RPMI8226 (cell line): ENCODE measurements at places on chromosomes 3 and 15.

DNA sequence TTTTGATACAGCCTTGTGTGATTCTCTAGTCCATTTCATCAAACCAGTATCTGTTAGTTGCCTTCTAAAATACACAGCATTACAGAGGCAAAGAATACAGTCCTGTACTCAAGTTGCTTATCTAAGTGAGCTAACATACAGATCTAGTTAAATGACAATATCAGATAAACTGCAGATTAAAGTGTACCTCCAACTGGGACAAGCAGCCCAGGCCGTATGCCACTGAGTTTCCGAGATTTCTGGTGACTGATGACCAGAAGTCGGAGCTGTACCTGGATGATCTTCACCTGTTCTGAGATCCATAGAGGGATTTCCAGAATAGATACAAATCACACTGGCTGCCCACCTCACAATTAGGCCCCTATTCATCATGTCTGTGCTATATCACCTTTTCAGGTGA, 6.3 kb upstream of the TRIM59 start:
- DNase-seq = no peak

DNA sequence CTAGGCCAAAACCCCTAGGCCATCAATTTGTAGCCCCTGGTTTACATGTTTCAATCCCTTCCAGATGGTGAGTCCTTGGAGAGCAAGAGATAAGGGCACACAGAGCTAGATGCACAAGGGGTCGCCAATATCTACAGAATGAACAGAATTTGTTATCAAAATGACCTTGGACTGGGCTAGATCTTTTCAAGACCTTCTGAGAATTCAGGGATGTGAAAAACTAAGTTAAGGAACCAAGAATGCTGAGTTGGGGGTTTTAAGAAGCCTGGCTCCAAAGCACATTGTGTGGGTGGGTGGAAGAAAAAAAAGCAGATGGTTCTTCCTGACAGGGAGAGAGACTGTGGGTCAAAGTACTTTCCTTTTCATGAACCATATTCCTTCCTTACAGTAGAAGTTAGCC, 10.2 kb downstream of the CDCP1 start:
- DNase-seq = peak; percentile 50

DNA sequence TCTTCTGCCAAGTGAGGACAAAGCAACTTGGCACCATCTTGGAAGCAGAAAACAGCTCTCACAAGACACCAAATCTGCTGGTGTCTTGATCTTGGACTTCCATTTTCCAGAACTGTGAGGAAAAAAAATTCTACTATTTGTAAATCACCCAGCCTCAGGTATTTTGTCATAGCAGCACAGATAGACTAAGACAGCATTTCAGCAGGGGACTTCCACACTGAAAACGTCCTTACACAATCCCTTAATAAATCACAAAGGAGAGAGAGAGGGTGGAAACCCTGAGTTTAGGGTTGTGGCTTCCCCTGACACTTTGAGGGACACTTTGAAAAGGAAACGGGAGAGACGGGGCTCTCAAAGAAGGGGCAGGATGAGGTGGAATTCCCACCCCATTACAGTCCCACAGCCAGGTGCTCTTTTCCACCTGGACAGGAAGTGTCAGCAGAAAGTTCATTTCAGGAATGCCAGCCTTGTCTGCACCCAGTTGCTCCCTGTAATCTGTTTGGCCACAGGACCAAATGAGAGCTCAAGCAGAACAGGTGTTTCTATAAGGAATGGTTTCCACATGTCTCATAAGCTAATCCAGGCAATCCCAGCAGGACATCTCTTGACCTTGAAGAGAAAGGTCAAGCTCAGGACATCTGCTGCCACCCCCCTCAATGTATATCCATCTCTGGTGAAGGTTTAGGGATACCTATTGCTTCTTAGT, 51.3 kb downstream of the MYLK start:
- no peak for DNase-seq

- DNase-seq = no peak
These were observed 340.1 kb downstream of the RORA start for GRCh38 chr15:60889006-60889405.

- no peak for DNase-seq
These were observed 11.8 kb downstream of the CACNA1D start for GRCh38 chr3:53506110-53506762.

- DNase-seq = no peak
These were observed 204.0 kb upstream of the WNT5A start for GRCh38 chr3:55691141-55691540.

GRCh38 chr3:129528589-129529100, at the start of gene RHO:
RHO (plus strand) TSS chr3:129528639; CDS start chr3:129528734, 95 bp downstream.
- no peak for DNase-seq

DNA sequence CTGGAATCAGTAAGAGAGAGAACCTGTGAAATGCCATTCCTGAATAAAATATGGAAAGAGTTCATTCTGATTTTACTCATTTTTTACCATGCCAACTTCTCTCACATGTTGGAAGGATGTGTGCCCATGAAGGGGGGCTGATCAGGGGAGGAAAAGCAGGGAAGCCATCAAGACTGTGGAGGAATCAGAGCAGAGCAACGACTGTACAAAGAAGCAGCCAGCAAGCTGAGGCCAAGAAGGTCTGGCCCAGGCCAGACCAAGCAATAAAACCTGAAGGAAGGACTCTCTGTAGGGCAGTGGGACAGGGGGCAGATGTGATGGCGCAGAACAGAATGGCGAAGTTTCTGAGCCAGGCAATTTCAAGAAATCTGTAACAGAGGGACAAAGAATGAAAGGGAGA, 24.0 kb upstream of the ARNT2 start:
- DNase-seq = no peak

GRCh38 chr15:40891810-40892446, 2.3 kb upstream of the VPS18 start:
- peak; percentile 72 for DNase-seq

DNA sequence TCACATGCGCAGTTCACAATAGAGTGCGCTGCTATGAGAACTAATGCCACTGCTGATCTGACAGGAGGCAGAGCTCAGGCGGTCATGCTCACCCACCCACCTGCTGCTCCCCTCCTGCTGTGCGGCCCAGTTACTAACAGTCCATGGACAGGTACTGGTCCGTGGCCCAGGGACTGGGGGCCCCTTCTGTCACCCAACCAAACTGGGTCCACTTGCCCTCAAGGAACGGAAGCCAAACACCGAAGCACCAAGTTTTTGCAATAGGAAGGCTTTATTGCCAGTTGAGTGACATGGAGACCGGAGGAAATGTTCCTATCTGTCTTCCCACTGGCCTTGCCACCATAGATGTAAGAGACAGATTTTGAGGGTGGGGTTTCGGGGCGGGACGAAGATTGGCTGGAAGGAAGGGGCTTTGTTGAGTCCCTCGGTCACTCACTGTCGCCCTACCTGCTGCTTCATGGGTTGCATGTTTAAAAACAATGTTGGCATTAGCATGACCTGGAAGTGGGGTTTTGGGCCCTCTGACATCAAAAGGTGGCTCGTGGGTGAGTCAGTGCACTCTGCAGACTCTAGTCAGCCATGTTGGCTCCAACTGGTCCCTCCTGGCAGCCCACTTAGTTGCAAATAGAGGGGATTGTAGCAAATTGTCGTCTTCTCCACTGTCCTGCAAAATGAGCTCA, 141.0 kb downstream of the TJP1 start:
- DNase-seq = no peak

DNA sequence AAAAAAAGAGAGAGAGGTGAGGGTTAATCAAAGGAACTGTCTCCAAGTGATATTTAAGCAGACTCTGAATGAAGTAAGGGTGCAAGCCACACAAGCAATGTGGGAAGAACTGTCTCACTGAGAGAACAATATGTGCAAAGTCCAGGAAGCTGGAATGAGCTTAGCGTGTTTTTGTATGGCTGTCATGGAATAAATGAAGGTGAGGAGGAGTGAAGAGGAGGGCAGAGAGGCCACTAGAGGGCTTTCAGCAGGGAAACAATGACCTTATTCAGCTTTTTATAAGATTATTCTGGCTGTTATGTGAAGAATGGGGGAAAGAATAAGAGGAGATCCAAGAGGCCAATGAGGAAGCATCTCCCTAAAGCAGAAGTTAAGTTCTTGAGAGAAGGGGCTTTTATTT, 86.9 kb upstream of the COL8A1 start:
- DNase-seq = no peak

DNA sequence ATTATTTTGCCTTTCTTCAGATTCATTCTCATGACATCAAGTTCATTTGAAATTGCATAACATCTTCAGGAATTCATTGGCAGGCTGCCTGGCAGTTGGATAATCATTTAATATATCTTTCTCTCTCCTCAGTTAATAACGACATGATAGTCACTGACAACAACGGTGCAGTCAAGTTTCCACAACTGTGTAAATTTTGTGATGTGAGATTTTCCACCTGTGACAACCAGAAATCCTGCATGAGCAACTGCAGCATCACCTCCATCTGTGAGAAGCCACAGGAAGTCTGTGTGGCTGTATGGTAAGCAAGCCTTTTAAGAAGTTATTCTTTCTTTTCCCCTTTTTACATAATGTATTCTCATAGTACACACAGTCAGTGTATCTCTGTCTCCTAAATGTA, 38.2 kb downstream of the TGFBR2 start:
- DNase-seq = no peak

- no peak for DNase-seq
These were observed 96.5 kb downstream of the ZNF621 start for GRCh38 chr3:40621252-40621651.

GRCh38 chr3:25648107-25648535, 16.6 kb downstream of the TOP2B start:
- DNase-seq = peak; percentile 87

DNA sequence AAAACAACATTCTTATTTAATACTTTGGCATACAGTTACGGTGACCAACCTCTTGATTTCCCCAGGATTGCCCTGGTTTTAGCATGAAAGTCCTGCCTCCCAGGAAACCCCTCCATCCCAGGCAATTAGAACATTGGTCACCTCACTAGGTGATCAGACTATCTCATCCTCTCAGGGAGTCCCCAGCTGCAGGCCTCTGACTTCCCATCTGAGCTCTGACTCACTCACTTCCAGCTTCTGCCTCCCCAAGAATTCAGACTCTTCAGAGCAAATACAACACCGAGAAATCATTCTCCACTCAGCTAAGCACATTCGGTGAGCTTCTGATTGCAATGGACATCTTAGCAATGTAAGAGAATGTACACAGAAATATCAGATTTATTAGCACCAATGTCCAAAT, 92.4 kb upstream of the HES1 start:
- DNase-seq = no peak

- DNase-seq = no peak
These were observed 224.3 kb upstream of the RASGRP1 start for GRCh38 chr15:38788918-38789317.

DNA sequence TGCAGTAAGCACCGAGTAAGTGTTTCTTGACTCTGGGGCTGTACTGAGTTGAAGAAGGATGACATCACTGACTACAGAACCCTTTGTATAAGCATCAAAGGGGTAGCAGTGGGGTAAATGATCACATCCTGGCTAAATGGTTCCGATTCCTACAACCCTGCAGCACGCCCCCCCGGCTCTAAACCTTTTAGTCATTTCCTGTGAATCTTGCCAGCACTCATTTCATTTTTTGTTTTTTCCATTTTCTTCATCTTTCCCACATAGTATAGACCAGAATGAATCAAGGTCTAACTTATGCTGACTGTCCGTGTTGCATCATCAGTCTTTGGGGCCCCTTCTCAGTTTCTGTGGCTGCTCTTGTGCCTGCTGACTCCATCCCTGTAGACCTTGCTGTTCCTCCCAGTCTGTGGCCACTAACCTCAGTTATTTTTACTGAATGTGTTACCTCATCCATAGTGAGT, 383.1 kb upstream of the TPRG1 start:
- no peak for DNase-seq

DNA sequence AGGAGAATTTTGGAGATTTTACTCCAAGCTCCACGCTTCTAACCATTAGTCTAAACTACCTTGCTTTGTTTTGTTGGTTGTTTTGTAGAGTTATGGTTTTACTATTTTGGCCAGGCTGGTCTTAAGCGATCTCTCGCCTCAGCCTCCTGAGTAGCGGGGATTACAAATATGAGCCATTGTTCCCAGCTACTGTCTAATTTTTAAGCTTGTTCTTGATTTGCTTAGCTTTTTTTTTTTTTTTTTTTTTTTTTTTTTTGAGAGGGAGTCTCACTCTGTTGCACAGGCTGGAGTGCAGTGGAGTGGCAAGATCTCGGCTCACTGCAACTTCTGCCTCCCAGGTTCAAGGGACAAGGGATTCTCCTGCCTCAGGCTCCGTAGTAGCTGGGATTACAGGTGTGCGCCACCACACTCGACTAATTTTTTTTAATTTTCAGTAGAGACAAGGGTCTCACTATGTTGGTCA, 28.5 kb downstream of the EFCAB12 start:
- DNase-seq = no peak

DNA sequence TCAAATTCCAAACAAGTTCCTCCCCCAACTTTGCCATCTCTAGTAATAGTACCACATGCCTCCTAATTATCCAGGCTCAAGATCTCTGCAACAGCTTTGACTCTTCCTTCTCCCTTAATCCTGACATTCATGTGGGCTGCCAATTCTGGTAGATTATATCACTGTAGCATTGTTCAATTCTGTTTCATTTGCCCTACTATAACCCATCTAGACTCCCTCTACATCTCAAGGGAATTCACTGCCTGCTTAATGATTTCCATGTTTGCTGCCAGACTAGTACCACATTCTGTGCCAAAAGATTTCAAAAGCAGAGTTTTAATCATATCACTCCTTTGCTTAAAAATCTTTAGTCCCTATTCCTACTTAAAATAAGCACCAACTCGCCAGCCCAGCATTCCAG, 34.6 kb upstream of the PPIB start:
- no peak for DNase-seq

DNA sequence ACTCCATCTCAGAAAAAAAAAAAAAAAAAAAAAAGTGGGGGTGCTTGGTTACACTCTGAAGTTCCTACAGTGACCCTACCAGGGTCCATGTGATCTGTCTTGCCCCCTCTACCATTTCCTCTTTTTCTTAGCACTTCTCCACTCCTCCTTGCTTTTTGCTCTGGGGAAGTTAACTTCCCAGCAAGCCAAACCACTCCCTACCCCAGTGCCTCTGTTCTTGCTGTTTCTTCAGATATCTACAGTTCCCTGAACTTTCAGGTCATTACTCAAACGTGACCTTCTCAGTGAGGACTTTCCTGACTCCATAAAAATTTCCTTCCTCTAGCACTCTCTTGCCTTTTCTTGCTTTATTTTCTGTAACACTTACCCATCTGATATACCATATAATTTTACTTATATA, 61.1 kb upstream of the GCNT3 start:
- no peak for DNase-seq

DNA sequence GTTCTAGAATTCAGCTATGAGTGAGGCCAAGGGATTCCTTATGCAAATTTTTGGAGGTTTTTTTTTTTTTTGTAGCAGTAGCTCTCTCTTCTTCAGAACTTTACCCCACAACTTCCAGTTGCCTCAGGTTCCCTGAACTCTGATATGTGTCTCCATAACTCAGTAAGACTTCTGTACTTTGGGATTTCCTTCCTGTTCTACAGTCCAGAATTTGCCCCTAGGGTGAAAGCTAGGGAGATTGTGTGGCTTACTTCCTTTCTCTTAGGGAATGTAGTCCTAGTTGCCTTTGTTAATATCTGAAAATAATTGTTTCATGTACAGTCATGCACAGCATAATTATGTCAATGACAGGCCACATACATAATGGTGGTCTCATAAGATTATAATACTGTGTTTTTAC, 30.8 kb downstream of the LRRC28 start:
- DNase-seq = no peak

- no peak for DNase-seq
These were observed 77.0 kb upstream of the UMPS start for GRCh38 chr3:124653071-124653796.

- DNase-seq = no peak
These were observed 48.8 kb downstream of the NSMCE3 start for GRCh38 chr15:29220852-29221251.
